T-cell (primary cell): ENCODE measurements at places on chromosomes 1 and 21. TPM values are rescaled to one million over a fixed set of nuclear protein-coding genes. Genes with fewer than 3 reads are reported as not detected.
A peak's percentile ranks its signal among the peaks of the same experiment; 100 is the strongest.

The FYB2 gene
- not detected for total RNA-seq

The IRF2BP2 gene
- 141 TPM for total RNA-seq

GRCh38 chr1:15966081-15966955 lies 9.6 kb downstream of the ZBTB17 start:
- DNase-seq = peak; percentile 30

- peak; percentile 13 for DNase-seq
Observed at GRCh38 chr21:35932232-35932911, 128.0 kb downstream of the SETD4 start.

DNA sequence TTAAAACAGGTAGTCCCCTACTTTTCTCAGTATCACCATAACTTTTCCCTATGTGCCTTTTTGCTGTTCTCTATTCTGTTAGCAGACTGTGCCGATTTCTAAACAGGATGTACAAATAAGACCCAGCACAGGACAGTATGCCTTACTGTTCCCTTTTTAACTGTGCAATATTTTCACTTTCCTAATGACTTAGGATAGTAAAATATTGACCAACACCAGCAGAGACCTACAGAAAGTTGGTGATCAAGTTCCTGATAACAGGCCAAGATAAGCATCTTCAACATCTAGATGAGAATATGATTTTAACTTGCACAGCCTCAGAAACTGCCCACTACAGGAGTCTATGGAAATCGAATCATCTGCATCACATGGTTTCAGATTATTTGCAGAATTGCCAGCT lies 42.0 kb downstream of the ADSS2 start:
- no peak for DNase-seq

DNA sequence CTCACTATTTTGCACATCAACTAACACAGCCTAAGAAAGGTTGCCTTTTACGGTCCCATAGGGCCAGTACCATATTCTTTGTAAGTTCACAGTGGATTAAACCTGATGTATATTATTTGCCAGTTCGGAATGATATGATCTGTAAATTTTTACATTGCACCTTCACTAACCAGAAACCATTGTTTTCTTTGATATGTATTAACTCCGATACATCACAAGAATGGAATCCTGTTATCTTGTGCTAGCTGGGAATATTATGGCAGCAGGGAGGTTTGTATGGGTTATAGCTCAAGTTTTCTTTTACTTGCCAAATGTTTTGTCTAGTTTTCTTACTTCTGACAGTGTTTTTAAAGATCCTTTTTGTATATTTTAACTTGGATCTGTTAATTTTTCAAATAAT lies 51.4 kb upstream of the S1PR1 start:
- DNase-seq = no peak

DNA sequence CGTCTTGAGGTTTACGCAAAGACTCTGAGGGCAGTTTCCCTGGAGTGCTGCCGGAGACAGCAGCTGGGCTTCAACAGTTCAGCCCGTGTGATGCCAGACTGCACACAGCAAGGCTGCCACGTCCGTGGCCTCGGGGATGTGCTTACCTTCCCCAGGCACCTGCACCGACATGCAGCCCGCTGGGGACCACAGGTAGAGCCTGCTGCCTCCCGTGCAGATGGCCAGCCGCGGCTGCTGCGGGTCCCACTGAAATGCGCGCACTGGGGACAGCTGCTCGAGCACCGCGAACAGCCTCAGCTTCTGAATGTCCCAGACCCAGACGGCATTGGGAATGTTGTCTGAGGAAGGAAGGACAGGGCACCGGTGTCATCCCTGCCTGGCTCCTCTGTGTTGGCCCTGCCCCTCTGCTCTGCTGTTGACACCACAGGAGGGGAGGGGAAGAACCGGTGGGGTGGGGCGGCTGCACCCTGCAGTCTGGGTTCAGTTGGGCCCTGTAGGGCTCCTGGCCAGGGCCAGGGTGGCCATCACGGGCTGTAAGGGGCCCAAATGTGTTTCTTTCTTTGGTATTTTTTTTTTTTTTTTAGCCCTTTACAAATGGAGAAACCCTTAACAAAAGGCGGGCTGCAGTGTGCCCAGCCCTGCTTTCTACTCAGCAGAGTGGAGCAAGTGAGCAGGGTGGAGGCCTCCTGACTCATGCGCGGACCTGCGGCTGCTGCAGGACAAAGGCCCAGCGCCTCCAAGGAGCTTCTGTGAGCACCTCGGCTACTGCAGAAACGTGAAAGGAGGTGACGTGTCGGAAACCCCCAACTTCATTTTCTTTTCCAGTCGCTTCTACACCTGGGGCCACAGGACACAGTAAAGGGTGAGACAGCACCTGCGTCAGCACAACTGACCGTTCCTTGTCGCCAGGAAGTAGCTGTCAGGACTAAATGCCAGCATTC lies 6.8 kb downstream of the TPRG1L start:
- DNase-seq = no peak

- DNase-seq = peak; percentile 63
Observed at GRCh38 chr1:154791292-154792166, 78.6 kb downstream of the KCNN3 start.

DNA sequence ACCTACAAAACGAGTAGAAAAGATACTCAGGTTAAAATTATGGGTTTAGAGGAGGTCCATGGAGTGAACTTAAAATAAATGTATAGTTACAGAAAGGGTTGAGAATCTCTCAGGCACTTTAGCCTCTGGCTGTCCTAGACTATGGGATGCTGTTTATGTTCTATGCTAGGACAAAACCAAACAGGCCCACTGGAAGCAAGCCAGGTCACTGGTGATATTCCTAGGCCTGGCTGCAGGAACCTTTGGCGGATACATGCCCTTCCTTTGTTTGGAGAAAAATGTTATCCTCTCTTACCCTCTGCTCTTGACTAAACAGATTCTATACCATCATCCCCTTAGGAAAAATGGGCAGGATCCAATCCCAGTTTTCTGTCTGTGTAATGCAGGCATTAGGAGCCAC lies 90.7 kb upstream of the DUSP10 start:
- DNase-seq = no peak

DNA sequence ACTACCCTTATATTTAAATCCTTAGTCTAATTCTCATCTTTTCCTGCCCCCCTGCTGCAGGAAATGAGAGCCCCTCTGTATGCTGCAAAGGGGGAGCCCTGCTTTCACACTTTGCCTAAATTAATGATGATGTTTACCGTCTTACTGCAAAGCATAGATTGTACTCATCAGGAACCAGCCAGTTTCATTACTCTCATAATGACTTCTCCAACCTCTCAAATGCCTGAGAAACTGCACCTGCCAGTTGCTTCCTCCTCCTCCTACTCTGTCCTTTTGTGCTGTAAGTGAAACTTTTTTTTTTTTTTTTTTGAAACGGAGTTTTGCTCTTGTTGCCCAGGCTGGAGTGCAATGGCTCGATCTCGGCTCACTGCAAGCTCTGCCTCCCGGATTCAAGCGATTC lies 101.7 kb downstream of the ADSS2 start:
- DNase-seq = no peak

- no peak for DNase-seq
Observed at GRCh38 chr1:94819238-94819944, 766 bp upstream of the SLC44A3 start.

- no peak for DNase-seq
Observed at GRCh38 chr1:54608566-54609230, 14.6 kb downstream of the FAM151A start.

DNA sequence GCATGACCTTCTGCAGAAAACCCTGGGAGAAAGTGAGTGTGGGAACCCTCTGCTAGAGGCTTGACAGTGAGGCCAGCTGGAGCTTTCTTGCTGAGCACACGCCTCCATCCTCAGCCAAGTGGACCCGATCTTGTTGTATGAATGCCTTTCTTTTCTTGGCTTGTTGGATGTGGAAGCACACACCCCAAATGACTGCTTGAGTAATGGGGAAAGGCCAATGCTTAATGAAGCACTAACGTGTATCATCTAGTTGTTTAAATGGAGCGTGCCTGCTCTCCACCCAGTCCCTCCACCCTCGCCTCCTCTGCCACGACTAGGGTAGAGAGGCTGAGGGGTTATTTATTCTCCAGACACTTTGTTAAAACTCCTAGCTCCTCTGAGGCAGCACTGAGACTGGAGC lies 54.3 kb upstream of the IKBKE start:
- no peak for DNase-seq
